Mesenteric fat pad (tissue), 1 donor: ENCODE measurements at places on chromosomes 5 and 9.

DNA sequence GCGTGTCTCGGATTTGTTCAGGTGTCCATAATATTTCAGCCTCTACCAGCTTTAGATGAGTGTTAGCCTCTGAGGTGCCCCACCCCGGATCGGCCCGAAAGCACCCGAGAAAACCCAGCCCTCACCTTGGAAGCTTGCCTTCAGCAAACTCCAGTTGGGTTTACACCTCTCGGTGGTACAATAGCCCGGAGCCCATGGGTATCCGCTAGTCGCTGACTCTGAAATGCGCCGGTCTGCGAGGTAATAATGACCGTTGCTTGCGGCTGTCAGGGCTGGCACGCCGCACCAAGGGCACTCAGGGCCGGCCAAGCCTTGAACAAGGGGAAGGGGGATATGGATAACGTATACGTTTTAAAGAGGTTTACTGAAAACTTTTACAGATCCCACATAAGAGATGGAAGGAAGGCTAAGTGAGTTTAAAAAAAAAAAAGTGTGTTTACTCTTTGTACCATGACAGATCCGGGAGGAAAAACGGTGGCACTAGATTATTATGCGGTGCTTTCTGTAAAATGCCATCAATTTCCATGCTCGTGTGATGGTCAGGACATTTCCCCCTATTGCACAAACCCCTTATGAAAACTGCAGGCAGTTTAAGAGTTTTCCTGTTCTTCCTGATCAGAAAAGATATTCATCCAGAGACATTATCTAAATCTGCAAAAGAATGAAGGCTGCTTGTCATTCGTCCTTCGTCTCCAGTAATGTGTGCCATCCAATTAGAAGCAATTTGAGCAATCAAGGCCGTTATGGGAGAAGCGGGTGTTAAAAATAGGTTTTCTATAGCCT, 124.2 kb downstream of the TMEM161B start:
- DNase-seq, result no peak

DNA sequence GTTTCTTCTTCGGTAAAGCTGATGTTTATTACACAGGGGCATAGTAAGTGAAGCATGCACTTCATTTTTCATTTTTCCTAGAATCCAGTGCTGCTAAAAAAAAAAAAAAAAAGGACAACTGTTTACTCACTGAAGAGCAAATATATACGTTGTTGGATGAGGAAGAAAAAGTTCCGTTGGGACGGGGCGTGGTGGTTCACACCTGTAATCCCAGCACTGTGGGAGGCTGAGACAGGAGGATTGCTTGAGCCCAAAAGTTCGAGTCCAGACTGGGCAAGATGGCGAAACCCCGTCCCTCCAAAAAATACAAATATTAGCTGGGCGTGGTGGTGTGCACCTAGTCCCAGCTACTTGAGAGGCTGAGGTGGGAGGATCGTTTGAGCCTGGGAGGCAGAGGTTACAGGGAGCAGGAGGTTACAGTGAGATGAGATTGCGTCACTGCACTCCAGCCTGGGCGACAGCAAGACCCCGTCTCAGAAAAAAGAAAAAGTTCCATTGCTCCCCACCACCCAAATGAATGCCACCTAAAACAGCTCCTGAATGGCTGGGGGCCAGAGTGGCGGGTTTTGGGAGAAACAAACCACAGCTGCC, 60.1 kb upstream of the GNE start:
- no peak for DNase-seq

DNA sequence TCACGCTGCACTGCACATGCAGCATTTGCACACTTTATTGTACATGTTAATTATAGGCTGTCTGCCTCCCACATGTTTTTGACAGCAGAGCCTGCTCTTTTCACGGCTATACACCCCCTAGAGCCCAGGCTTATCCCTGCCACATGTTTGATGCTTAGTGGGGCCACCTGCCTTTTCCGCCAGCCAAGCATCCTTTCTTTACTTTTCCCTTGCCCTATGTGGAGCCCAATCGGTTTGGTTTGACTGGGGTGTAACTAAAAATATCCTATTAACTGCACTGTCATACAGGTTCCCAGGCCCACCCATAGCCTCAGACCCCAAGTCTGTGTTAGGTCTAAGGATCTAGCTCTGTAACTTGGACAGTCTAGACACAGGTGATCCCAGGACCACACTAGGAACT, 18.9 kb upstream of the S1PR3 start:
- DNase-seq, result no peak

DNA sequence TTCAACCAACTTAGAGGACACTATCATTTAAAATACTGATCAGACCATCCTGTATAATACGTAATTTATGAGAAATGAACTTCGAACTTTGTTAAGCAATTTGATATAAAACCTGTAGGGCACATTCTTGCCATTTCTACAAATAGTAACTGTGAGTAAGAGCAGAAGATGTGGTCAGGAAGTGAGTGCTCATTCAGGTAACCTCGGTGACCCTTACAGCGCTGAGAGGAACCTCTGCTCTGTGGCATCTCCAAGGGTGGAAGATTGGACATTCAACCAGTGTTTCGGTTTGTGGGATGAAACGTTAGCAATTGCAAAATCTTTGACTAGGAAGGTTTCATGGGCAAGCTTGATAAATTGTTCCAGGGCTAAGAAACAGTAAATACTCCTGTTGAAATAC, 194.8 kb upstream of the IRX2 start:
- DNase-seq, result no peak

DNA sequence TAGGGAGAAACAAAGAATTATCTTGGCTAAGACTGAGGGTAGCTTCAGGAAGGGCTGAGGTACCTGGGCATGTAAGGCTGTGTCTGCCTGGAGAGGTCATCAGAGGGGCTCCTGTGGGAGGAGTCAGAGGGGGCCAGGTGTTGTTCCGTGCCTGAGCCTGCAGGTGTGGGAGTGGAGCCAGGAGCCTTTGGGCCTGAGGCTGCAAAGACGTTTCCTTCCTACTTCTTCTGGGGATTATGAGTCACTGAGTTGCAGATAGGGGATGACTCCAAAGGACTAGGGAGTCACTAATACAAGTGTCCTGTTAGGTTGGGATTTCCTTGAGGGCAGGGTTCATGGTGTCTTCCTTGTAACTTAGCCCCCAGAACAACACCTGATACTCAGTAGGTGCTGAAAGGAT, 391.1 kb downstream of the ARHGEF28 start:
- DNase-seq, result no peak

GRCh38 chr5:153711755-153712154, 221.3 kb downstream of the GRIA1 start:
- no peak for DNase-seq

GRCh38 chr5:150497274-150497988, 10.5 kb upstream of the NDST1 start:
- DNase-seq, result no peak

DNA sequence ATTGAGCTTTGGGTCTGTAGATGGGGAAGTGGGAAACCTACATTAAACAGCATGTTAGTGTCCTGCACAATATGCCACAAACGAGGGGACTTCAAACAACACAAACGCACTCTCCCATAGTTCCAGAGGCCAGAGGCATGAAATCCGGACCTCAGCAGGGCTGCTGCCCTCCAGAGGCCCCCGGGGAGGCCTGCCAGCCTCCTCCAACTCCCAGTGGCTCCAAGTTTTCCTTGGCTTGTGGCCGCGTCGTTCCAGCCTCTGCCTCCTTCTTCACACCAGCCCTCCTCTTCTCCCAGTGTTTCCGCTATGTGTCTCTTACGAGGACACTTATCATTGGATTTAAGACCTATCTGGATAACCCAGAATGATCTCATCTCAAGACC, 13.3 kb upstream of the COL5A1 start:
- DNase-seq, result peak; percentile 62

- DNase-seq, result no peak
Measured at GRCh38 chr5:42423285-42424165, at the start of gene GHR. TSS of gene GHR (plus strand) at chr5:42423439. CDS start at chr5:42565875, 142,436 bp downstream.

DNA sequence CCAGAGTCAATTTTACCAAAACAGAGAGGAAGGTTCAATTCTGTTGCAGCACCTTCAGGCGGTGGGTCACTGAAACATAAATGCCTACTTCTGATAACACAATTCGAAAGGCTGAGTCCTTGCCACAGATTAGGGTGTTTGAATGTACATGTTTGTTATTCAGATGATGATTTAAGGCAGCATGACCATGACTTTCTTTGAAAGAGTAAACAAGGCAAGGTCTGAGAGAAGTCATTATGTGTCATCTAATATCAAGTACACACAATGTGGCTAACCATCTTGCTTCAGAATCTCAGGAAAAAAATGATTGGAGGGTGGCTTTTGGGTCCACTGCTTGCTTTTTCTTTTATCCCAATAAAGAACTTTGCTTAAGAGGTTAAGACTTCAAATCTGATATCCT, 457.5 kb downstream of the TAF11L14 start:
- DNase-seq, result no peak

- no peak for DNase-seq
Measured at GRCh38 chr5:27832886-27833285, 794.5 kb upstream of the CDH9 start.

- DNase-seq, result no peak
Measured at GRCh38 chr5:40626801-40627200, 52.9 kb upstream of the PTGER4 start.

- DNase-seq, result no peak
Measured at GRCh38 chr5:177336112-177336511, 15.4 kb downstream of the LMAN2 start.

DNA sequence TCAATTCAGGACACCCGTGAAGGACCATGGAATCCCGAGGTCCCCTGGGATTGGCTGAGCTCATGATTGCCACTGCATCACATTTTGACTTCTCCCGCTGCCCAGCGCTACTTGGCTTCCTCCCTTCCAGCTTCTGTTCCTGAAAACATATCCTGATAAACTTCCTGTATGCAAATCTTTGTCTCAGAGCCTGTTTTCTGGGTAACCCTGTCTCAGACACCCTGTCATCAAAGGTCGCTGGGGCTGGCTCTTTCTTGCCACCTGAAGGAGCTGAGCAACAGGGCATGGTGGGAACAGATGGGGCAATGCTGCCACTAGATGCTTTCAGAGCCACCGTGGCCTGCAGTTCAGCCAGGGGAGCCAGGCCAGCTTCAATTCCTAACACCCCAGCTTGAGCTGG, 154.3 kb upstream of the TBC1D2 start:
- peak; percentile 73 for DNase-seq

GRCh38 chr9:121997791-121998190, 95.3 kb downstream of the TTLL11 start:
- DNase-seq, result no peak

DNA sequence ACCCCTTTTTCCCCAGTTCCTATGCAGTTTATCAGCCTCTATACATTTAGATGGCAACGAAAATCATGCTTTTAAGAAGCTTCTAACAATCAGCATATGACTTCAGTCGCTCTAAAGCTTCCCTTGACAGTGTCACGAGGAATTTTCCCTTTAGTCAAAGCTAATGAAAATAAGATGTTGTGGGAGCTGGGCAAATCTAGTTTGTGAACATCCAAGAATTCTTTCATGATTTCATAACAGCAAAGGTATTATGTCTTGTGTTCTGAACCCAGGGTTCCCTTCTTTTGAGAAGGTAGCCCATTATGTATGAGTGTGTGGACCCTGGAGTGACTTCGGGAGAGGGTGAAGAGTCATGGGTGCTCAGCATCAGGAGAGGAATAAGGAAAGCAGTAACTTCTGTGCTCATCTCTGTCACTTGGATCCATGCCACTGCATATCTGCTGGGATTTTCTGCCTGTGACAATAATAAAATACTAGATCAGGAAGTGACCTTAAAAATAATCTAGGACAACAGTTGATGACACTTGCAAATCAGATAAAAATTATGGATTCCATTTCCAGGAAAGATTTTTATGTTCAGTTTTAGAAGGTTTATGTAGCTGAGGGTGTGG, 102.4 kb downstream of the PCSK1 start:
- DNase-seq, result no peak

DNA sequence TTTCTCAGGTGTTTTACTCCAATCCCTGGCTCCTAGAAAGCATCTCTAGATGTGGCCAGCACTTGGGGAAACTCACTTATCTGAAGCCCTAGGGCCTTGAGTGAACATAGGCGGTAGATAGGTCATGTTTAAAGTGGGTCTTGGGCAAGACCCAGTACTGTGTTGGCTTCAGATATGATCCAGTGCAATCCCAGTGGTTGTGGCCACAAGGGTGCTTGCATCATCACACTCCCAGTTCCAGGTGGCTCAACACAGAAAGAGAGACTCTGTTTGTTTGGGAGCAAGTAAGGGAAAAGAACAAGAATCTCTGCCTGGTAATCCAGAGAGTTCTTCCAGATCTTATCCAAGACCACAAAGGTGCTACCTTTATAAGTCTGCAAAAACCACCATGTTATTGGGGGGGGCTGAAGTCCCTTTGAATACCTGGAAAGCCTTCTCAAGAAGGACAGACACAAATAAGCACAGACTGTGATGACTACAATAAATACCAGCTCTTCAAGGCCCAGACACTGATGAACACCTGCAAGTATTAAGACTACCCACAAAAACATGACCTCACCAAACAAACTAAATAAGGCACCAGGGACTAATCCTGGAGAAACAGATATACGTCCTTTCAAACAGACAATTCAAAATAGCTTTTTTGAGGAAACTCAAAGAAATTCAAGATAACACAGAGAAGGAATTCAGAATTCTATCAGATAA, 114.7 kb downstream of the LURAP1L start:
- DNase-seq, result no peak

DNA sequence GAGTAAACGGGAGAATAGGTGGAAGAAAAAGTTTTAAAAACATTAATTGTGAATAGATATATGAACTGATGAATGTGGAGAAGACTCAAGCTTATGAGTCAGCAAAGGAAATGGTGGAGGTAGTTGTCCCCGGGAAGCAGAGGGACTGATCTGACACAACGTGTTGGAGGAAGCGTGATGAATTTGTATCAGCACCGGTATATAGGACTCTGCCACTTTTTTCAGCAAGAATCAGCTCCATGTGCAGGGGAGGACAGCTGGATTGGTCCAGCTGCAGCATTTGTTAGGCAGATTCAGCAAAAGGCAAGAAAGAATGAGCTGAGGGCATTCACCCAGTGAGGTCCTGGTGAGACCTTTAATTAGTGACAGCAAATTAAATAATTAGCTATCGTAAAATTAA, 276.0 kb downstream of the TENT4A start:
- no peak for DNase-seq

DNA sequence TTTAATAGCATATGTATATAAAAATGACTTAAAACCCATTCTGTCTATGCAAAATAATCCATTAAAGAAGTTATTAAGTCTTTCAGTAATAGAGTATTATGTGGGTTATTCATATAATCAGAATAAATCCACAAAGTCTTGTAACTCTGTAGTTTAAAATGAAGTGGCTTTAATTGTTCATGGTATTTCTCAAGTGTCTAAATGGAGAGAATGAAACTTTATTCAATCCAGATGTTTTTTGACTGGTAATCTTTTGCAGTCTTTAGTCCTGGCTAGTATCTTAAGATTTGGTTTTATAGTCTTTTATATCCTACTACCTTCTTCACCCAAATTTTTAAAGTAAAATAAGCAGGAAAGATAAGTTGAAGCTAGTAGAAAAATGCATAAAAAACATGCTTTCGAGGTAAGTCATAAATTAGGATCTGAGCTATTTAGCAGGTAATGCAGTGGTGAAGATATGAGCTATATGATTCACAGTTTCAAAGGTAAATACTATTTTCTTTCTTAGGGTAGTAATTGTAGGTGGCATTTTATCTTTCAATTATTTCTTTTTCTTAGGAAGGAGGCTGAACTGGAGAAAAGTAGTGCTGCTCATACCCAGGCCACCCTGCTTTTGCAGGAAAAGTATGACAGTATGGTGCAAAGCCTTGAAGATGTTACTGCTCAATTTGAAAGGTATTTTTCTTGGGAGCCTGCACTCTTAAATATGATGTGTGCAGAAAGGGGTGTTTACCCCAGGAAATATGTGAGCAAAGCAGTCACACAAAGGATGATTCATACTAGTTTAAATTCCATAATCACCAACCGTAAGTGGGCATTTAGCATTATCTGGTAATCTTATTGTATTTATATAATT, 17.9 kb downstream of the HMMR start:
- DNase-seq, result no peak
